ENCODE measurements at places on chromosomes 4 and X. TPM values are rescaled to one million over a fixed set of nuclear protein-coding genes. Genes with fewer than 3 reads are reported as not detected.

DNA sequence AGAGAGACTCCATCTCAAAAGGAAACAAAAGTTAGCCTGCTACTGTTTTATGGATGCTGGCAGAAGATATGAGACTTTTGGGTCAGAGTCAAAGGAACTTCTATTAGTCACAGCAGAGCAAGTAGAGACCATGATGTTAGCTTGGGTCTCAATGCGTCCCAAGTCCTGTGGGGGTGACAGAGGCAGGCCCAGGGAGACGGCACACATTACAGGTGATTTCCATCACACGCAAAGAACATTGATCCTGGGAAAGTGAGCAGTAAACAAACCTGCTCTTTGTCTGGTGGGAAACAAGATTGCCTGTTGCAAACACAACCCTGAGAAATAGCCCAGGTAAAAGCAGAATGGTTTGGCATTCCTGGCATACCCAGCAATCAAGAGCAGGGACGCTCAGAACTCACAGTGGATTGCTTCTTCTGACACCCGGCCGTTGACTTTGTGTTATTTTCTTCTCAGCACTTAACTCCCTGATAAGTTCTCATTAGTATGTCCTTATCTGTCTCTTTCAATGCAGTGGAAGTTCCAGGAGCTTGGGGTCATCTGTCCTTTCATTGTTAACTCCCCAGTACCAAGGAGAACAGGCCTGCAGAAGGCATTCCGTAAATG lies 51.2 kb upstream of the LGI2 start:
- no peaks in the 10 kb centered on the region for H3K36me3 ChIP-seq
- H3K4me1 ChIP-seq = peaks cover 5% of the 10 kb centered on the region
- no peaks in the 10 kb centered on the region for H3K27me3 ChIP-seq
- no peak for DNase-seq
- H3K4me3 ChIP-seq = no peak overlapping the region

DNA sequence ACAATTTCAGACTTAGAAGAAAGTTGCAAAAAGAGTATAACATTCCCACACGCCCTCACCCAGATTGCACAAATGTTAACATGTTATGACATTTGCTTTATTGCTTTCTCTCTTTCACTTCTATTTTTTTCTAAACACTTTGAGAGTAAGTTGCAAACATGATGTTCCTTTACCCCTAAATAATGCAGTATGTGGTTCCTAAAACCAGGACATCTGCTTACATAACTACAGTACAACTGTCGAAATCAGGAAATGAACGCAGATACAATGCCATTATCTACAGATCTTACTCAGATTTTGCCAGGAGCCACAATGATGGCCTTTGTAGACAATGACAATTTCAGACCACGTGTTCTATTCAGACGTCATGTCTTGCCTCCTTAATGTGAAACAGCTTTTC lies 22.4 kb downstream of the SH3TC1 start:
- H3K27ac ChIP-seq = no peak overlapping the region
- H3K4me3 ChIP-seq = no peak overlapping the region
- DNase-seq = no peak
- no peaks in the 10 kb centered on the region for H3K4me1 ChIP-seq
- no peaks in the 10 kb centered on the region for H3K27me3 ChIP-seq

- DNase-seq = no peak
- H3K27ac ChIP-seq = no peak overlapping the region
Observed at GRCh38 chr4:128649575-128650205, 159.8 kb upstream of the JADE1 start.

- H3K27me3 ChIP-seq = no peaks in the 10 kb centered on the region
- H3K4me1 ChIP-seq = peaks cover 18% of the 10 kb centered on the region
- peak within 1 kb of the TSS; percentile 89 for H3K4me3 ChIP-seq
- DNase-seq = peak; percentile 95
- H3K27ac ChIP-seq = no peak within 1 kb of the TSS
Observed at GRCh38 chr4:4289941-4290850, at the start of the genes LYAR and ZBTB49. Gene LYAR (minus strand): TSS chr4:4290154. CDS start chr4:4283742, 6,412 bp downstream. Gene ZBTB49 (plus strand): TSS chr4:4290251. CDS start chr4:4299946, 9,695 bp downstream.

DNA sequence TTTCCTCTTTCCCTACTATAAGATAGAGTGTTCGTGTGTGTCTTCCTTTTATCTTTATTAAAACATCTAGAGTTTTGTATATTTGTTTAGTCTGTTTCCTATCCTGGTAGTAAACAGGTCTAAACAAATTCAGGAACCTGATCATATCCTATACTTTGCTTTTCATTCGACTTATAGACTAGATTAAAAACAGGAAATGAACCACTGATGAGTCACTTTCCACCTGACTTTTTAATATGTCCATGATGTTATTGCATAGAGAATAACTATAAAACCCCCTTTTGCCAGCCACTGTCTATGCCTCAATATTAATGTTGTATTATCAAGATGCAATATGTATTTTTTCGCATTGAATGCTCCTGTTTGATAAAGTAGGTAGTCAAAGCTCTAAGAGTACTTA lies 1794.0 kb downstream of the STIM2 start:
- no peak overlapping the region for H3K27ac ChIP-seq
- H3K36me3 ChIP-seq = no peaks in the 10 kb centered on the region
- H3K27me3 ChIP-seq = no peaks in the 10 kb centered on the region
- H3K4me1 ChIP-seq = no peaks in the 10 kb centered on the region

- peaks cover 5% of the 10 kb centered on the region for H3K4me1 ChIP-seq
- no peak overlapping the region for H3K27ac ChIP-seq
- no peaks in the 10 kb centered on the region for H3K27me3 ChIP-seq
- no peak for DNase-seq
- H3K36me3 ChIP-seq = no peaks in the 10 kb centered on the region
- H3K4me3 ChIP-seq = no peak overlapping the region
Observed at GRCh38 chr4:3286335-3287175, 6.3 kb upstream of the RGS12 start.

- no peak for DNase-seq
- no peak overlapping the region for H3K4me3 ChIP-seq
- H3K36me3 ChIP-seq = no peaks in the 10 kb centered on the region
- no peaks in the 10 kb centered on the region for H3K27me3 ChIP-seq
- H3K27ac ChIP-seq = no peak overlapping the region
Observed at GRCh38 chr4:10048941-10049697, 27.8 kb upstream of the SLC2A9 start.

- no peaks in the 10 kb centered on the region for H3K36me3 ChIP-seq
- H3K27ac ChIP-seq = no peak overlapping the region
- no peaks in the 10 kb centered on the region for H3K4me1 ChIP-seq
- H3K27me3 ChIP-seq = no peaks in the 10 kb centered on the region
- DNase-seq = no peak
Observed at GRCh38 chrX:16931371-16931770, 15.1 kb upstream of the REPS2 start.

DNA sequence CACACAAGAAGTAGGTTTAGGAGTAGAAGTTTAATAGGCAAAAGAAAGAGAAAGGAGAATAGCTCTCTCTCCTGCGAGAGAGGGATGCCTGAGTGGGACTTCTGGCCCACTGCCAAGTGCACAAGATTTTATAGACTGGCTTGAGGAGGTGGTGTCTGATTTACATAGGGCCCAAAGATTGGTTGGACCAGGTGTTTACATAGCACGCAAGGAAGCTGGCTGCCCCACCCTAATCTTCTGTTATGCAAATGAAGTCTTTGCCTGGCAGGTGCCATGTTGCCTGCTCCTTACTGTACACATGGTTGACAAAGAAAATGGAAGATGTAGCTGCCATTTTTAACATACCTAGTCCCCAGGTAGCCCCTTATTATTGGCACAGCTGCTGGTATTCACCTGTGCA lies 170.8 kb upstream of the GATB start:
- no peak overlapping the region for H3K4me3 ChIP-seq
- no peak for DNase-seq
- no peak overlapping the region for H3K27ac ChIP-seq
- H3K27me3 ChIP-seq = no peaks in the 10 kb centered on the region

DNA sequence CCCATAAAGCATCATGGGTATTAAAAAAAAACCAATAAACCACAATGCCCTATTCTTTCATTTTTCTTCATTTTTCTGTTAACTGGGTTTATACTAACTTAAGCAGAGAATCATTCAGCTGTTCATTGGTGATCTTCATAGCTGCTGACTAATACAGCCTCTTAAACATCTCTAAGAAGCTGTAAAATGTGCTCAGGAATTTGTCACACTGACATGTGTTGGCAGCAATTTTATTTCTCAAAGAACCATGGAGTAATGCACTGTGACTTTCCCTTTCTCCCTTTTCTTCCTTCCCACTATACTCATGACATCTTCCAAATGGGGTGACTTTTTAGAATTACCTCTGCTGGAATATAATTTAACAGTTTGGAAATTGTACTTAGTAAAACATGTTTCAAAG lies 315.4 kb downstream of the ANTXR2 start:
- H3K27me3 ChIP-seq = no peaks in the 10 kb centered on the region
- H3K27ac ChIP-seq = no peak overlapping the region
- H3K36me3 ChIP-seq = no peaks in the 10 kb centered on the region
- no peak overlapping the region for H3K4me3 ChIP-seq
- no peak for DNase-seq

GRCh38 chr4:168019921-168020320 lies 72.4 kb upstream of the ANXA10 start:
- H3K36me3 ChIP-seq = no peaks in the 10 kb centered on the region
- no peaks in the 10 kb centered on the region for H3K4me1 ChIP-seq
- H3K27me3 ChIP-seq = no peaks in the 10 kb centered on the region

DNA sequence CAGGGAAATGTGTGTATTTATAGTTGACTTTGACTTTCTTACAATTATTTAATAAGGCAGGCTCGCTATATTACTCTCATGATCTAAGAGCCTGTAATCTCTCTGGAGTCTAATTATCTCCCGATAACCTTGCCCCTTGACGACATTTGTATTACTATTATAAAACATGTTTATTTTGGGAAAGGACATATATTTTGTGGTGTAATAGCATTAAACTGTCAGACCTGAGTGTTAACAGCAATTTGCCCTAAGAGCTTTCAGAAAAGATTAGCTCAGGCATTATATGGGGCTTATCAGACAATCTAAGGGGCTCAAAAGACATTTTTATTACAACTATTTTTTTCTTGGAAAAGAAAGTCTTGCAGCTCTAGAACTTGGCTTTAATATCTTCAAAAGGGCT lies 427.9 kb upstream of the SLIT2 start:
- H3K36me3 ChIP-seq = no peaks in the 10 kb centered on the region
- no peak overlapping the region for H3K27ac ChIP-seq
- H3K27me3 ChIP-seq = no peaks in the 10 kb centered on the region
- no peak overlapping the region for H3K4me3 ChIP-seq

- no peaks in the 10 kb centered on the region for H3K4me1 ChIP-seq
- H3K27me3 ChIP-seq = no peaks in the 10 kb centered on the region
- no peaks in the 10 kb centered on the region for H3K36me3 ChIP-seq
- peak overlapping the region; percentile 73 for H3K27ac ChIP-seq
Observed at GRCh38 chrX:47091149-47091775, 13.0 kb downstream of the RGN start.

DNA sequence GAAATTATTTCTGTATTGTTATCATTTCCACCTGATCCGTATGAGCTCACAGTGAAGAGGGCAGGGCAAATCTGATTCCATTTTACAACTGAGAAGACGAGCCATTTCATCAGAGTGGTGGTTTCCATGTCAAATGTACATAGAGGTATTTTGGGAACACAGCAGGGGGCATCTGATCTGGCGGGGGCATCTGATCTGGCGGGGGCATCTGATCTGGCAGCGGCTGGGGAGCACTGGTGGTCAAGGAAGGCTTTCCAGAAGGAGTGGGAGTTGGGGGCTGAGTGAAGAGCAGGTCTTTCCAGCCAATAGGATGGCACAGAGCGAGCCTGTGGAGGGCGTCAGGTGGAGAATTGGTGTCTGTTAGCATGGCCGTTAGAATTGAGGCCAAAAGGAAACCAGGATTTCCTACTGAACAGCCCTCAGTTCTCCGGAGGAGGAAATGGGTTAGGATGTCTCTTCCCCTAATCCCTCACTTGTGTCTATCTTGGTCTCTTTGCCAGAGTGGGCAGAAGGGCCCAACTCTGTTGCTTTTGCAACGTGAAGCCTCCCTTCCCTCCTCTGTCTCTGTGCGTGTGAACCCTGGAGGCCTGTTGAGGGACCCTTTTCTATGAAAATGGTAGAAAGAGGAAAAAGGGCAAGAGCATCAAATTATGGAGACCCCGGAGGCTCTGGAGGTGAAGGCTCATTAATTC lies 41.3 kb downstream of the RHOH start:
- no peak for DNase-seq
- H3K27ac ChIP-seq = no peak overlapping the region
- no peaks in the 10 kb centered on the region for H3K36me3 ChIP-seq
- no peaks in the 10 kb centered on the region for H3K27me3 ChIP-seq

DNA sequence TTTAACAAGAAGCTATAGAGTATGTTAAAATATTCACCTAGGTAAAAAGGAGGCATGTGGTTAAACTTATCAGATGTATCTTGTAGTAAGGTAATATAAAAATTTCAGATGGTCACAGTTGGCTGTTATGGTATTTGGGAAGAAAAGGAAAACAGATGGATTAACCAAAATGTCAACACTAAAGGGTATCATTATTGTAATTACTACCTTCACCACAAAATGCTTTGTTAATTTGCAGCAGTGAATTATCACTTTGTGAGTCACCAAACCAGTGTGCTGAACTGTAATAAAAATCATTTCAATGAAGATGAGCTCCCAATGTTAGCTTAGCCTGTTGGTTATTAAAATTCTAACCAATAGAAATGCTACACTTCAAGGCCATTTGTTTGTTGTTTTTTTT lies 233.9 kb downstream of the RPA4 start:
- DNase-seq = no peak
- H3K36me3 ChIP-seq = no peaks in the 10 kb centered on the region
- no peak overlapping the region for H3K27ac ChIP-seq
- H3K4me1 ChIP-seq = no peaks in the 10 kb centered on the region
- H3K27me3 ChIP-seq = no peaks in the 10 kb centered on the region

DNA sequence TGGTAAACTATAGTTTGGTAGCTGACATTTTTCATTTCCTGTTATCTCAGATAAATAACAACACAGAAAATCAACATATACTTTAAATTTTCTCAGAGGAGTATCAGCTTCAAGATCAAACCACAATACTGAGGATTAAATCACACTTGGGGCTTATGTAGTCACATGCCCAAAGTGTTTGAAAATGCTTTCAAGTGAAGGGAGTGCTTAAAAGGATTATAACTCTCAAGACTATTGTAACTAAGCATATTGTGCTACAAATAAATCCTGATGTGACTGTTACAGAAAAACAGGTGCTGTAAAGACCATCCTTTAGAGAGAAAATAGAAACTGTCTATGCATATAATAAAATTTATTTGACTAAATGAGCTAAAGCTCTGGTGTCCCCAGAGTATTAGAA lies 887.6 kb downstream of the ADGRL3 start:
- H3K4me3 ChIP-seq = no peak overlapping the region
- DNase-seq = no peak
- H3K27ac ChIP-seq = no peak overlapping the region
- no peaks in the 10 kb centered on the region for H3K27me3 ChIP-seq

DNA sequence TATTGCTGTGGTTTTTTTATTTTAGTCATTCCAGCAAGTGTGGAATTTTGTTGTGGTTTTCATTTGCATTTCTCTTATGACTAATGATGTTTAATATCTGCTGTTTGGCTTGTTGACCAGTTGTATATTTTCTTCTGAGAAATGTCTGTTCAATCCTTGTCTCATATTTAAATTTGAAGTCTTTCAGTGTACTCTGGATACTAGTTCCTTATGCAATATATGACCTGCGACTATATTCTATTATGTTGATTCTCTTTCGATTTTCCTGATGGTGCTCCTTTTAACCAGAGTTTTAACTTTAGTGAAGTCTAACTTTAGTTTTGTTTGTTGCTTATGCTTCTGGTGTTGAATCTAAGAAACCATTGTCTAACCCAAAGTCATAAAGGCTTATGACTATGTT lies 1528.0 kb downstream of the TECRL start:
- H3K27me3 ChIP-seq = no peaks in the 10 kb centered on the region
- H3K4me1 ChIP-seq = no peaks in the 10 kb centered on the region
- H3K27ac ChIP-seq = no peak overlapping the region
- H3K4me3 ChIP-seq = no peak overlapping the region
- no peak for DNase-seq

The HAND2 gene
- total RNA-seq = 4.1 TPM

The MAGEC2 gene
- not detected for total RNA-seq

The CRMP1 gene
- total RNA-seq = 0.63 TPM

The SERPINA7 gene
- not detected for total RNA-seq

The HGFAC gene
- total RNA-seq = 0.54 TPM

The SNCA gene
- 12.4 TPM for total RNA-seq

The SUPT20HL2 gene
- total RNA-seq = not detected

The DMRTC1 gene
- 0.27 TPM for total RNA-seq

All from thyroid gland (tissue), 4 donors.